ENCODE measurements at places on chromosomes 7 and 10.

- peak; percentile 69 for DNase-seq
Measured at GRCh38 chr7:111752022-111752582, 189.8 kb upstream of the IMMP2L start.

DNA sequence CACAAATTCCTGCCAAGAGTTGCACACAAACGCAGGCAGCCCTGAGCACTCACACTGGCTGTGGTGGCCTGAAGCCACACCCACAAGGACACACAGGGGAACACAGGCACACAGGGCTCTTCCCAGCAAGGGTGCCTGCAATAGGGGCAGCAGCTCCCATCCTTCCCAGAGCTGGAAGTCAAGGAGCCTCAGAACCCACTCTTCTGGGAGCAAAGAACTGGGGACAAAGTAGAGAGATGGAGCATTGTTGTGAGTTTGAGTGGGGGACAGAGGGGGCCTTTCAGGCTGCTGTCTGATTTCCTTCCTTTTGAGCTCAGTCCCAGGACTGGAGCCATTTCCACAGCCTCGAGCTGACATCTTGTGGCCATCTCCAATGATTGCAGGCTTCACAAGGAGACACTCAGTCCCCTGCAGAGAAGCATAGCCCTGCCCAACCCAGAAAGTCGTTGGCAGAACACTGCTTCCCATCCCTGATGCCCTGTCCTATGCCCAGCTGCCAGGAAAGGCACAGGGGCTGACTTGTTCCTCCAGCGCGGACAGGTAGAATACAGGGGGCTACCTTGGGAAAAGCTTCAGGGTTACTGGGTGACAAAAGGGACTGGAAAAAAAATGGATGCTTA is 34.4 kb upstream of the SLF2 start:
- peak; percentile 75 for DNase-seq

- no peak for DNase-seq
Measured at GRCh38 chr10:52906046-52906445, 133.5 kb upstream of the MBL2 start.

GRCh38 chr7:47836503-47837202 is 111.6 kb downstream of the PKD1L1 start:
- no peak for DNase-seq

DNA sequence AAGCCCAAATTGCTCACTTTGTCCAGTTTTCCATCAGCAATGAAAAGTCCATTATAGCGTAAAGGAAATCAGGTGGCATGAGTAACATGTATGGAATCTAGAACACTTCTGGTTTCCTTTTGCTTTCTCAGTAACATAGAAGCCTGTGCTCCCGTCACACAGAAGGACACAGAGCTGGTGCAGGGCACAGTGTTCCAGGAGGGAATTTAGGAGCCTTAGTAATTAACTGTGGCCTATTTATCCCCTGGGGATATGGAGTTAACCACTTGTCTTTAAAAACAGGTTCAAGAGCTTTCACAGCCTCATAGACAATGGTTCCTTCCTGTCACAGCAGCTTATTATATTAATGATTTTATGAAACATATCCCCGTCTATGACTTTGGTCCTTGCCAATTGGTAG is 189.9 kb downstream of the NEBL start:
- no peak for DNase-seq

DNA sequence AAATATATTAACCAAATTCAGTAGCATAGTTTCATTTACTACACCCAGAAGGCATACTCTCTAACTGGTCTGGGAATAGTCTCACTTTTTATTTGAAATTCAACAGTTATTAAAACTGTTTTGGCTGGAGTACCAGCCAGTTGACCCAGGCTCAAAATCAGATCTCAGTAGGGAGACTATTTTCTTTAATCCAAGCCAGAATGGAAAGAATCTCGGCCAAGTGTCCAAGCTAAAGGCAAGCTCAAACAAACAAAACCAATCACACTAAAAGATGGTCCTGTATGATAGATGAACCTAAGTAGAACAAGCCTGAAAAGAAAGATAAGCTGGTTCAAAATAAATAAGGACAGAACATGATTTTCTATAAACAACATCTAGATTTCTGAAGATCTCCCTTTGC is 259.6 kb upstream of the POM121L12 start:
- no peak for DNase-seq

GRCh38 chr7:30596014-30596641 is 1.4 kb downstream of the GARS1 start:
- DNase-seq: peak; percentile 6

- DNase-seq: no peak
Measured at GRCh38 chr10:13705526-13706174, 118.9 kb downstream of the PRPF18 start.

DNA sequence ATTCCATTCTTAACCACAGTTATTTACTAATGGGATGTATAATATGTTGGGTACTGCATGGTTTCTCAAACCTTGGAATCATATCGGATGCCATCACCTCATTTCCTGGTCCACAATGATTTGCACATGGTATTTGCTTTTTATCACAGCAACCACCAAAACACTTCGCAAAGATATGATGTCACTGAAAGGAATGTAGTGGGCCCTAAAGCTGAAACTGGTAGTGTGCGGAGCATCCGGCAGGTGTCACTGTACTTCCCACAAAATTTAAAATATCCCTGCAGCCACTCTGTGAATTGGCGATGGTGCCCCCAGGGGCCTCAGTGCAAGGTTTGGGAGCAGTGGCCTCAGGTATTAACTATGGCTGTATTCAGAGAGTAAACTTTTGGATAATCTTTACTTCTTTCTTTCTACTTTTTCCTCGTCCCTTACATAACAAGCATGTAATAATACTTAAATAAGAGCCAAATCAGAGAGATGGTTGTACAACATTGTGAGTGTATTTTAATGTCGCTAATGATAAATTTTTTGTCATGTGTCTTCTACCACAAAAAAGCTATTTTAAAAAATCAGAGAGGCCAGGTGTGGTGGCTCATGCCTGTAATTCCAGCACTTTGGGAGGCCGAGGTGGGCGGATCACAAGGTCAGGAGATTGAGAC is 66.2 kb downstream of the FAM241B start:
- no peak for DNase-seq

- DNase-seq: no peak
Measured at GRCh38 chr10:37710831-37711616, 146.4 kb downstream of the ZNF248 start.

- no peak for DNase-seq
Measured at GRCh38 chr7:14596421-14596820, 306.1 kb downstream of the DGKB start.

DNA sequence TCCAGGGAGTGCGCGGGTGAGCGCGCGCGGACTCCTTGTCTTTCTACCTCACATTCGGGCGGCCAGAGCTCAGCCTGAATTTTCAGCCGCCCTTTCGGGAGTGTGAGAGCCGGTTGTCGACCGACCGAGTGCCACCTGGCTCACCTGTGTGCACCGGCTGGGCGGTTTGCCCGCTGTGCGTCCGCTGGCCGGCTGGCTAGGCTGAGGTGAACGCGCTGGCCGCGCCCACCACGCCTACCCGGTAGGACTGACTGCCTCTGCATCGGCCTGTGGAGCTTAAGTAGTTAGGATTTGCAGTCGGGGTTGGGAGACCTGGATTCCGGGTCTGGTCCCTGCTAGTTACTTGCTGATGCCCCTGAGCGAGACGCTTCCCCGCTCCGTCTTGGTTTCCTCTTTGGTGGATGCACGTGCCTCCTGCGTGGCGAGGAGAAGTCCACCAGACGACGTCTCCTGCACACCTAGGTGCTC is 553 bp downstream of the TSPAN15 start:
- peak; percentile 68 for DNase-seq

DNA sequence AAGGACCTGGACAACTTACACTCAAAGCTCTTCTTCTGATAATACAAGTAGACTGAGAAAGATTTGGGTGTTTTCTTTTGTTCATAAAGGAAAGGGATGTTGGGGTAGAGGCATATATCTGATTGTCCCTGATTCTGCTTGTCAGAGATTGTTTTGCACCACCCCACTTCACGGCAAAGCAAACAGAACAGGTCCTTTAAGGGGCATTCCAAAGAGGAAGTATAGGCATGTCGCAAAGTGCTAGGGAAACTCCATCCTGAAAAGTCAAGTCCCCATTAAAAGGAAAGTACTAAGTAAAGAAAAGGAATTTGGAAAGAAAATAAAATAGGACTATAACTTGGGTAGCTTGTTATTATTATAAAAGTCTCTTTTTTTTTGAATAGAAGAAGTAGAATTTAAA is 233.0 kb downstream of the DNAJB9 start:
- DNase-seq: no peak

GRCh38 chr10:120950051-120950561 is 98.9 kb downstream of the WDR11 start:
- no peak for DNase-seq

DNA sequence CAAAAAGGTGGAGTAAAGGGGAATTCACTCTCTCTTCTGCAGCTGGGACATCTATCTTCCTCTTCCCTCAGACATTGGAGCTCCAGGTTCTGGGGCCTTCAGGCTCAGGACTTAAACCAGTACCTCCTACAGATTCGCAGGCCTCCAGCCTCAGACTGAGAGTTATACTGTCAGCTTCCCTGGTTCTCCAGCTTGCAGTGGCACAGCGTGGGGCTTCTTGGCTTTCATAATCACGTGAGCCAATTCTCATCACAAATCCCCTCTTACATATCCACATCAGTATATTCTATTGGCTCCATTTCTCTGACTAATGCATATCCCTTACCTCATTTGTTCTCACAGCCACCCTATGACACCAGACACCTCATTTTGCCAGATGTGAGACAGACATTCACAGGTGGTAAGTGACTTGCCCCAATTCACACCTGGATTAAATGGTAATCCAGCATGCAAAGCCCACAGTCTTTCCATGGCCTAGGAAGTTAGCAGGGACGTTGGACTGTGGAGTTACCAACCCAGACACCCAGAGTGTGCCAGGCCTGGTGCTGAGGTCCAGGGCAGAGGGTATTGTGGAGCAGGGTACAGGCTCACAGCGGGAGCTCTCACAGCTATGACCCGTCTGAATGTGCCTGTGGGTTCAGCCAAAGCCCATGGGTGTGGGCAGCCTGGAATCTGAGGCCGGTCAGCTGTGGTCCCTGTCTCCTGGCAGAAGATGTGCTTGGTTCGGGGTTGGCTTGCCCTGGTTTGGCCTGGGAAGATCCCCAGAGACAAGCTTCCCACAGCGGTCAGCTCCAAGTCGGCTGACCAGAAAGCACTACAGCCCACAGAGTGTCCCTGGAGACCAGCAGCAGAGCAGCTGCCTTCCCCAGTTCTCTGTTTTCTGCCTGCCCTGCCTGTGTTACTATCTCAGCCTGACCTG is 18.4 kb upstream of the ZCCHC24 start:
- no peak for DNase-seq

GRCh38 chr10:20596065-20596755 is 300.9 kb downstream of the NEBL start:
- DNase-seq: no peak

GRCh38 chr10:97006364-97006763 is 174.3 kb downstream of the LCOR start:
- DNase-seq: no peak

DNA sequence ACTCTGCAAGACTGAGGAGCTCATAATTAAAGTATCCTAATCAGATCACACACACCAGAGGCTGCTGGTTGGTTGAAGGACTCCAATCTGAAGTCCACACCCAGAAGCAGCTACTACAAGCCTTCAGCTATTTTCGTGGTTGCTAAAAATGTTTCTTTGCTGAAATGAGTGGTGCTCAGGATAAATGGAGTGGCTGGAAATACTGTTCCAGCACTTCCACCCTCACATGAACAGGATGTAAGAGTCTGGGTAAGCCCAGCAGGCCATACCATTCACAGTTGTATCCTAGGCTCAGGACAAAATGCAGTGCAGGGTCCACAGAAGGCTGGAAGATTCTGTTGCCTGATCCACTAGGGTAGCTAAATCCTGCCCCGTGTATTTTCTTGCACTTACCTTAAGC is 34.1 kb downstream of the AFAP1L2 start:
- no peak for DNase-seq

- no peak for DNase-seq
Measured at GRCh38 chr7:70463352-70463938, 668.5 kb upstream of the GALNT17 start.

GRCh38 chr7:2082139-2082998 is 150.4 kb downstream of the MAD1L1 start:
- DNase-seq: peak; percentile 72

DNA sequence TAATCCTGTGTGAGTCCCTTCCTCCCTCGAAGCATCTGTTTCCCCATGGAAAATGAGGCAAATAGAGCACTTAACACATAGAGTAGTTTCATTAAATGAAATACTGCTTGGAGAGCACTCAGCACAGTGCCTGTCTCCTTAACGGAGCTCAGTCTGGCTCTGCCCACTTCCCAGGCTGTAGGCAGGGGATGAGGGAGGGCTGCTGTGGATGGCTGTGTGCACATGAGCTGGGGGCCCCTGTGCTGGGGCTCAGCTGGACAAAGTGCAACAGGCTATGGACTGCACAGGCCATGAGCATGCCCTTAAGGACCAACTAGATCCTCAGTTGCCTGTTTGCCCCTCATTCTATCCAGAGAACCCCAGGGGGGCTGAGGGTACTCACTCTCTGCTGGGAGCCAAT is 14.5 kb downstream of the ZCCHC24 start:
- peak; percentile 30 for DNase-seq

- DNase-seq: no peak
Measured at GRCh38 chr7:19439517-19439916, 269.3 kb downstream of the POLR1F start.

DNA sequence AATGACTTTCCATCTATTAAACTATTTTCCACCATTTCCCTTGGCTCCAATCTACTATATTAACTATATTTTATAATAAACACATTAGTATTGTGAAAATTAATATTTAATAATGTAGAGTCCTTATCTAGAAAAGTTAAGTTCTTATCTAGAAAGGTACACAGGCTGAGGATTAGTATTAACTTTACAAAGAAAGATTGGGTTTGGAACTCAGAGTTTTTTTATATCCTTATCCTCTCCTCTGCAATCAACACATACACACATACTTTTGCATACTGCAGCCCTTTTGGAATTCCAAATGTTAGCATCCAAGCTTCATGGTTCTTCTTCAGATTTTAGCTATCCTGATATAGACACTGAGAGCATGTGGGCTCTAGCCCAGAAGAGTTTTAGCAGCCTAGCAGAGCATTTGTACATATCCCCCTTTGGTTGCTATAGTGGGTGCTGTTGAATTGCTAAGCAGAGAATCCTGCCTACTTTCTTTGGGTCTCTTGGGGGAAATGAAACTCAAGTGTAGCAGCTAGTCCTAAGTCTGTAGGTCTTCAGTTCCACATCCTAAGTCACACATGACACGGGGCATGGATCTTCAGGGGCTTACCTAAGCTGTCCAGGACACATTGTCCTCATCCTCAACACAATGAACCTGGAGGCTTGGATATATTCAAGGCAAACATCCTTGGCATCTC is 874.6 kb downstream of the LRMDA start:
- no peak for DNase-seq

GRCh38 chr7:9776900-9777299 is 1196.8 kb upstream of the PHF14 start:
- no peak for DNase-seq

GRCh38 chr7:54397836-54398612 is 144.2 kb upstream of the VSTM2A start:
- no peak for DNase-seq

- DNase-seq: no peak
Measured at GRCh38 chr7:134747326-134747725, 32.1 kb upstream of the CALD1 start.

All from WERI-Rb-1 (cell line).